B cell (primary cell): ENCODE measurements at places on chromosomes 5 and 9.

GRCh38 chr5:155850370-155850769 lies 476.6 kb upstream of the SGCD start:
- no peak for DNase-seq

DNA sequence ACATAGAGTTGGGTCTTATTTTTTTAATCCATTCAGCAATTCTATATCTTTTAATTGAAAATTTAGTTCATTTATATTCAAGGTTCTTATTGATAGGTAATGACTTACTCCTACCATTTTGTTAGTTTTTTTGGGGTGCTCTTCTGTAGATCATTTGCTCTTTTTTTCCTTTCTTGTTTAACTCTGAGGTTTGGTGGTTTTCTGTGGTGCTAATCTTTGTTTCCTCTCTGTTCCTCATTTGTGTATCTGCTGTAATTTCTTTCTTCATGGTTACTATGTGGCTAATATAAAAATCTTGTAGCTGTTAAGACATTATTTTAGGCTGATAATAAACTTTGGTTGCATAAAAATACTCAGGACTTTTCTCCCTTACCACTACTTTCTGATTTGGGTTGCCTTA lies 181.6 kb upstream of the DMRTA1 start:
- no peak for DNase-seq

- no peak for DNase-seq
These were observed 1.9 kb downstream of the MACROH2A1 start for GRCh38 chr5:135397084-135397483.

DNA sequence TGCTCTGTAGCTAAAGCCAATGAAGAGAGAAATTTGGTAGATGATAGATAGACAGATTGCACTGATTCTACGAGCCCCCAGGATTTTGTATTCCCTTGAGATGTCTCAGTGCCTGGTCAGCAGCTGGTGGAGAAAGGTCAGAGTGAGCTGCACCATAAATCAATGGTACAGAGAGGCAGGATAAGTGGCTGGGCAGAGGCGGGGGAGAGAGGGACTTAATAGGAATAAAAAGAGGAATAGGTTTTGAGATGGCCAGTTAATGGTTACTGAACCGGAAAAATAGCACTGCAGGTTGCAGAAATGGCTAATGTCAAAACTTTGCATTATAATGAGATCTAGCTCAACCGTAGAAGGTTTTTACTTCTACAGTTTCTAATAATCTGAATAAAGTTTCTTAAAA lies 47.9 kb upstream of the SLC12A2 start:
- no peak for DNase-seq

DNA sequence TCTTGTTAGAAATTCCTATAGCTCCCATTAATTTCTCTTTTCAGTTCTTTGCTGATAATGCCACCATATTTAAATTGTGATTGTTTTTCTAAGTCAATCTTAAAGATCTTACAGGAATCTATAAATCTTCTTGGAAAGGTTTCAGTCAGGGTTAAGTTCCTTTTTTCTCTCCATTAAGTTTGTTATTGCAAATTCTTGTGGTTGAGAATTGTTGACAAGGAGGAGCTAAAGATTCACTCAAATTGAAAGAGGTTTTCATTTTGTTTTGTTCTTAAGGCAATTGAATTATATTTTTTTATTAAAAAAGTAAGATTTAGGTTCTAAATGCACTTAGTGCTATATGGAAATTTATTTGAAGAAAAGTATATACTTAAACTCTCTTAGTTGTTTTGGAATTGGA lies 213.4 kb downstream of the PRR16 start:
- DNase-seq: no peak

- no peak for DNase-seq
These were observed 219.8 kb upstream of the C9orf72 start for GRCh38 chr9:27792971-27793689.
